Nephron progenitor cell (in vitro differentiated cells): ENCODE measurements at places on chromosomes 12 and 14.

GRCh38 chr12:82448911-82449578, 90.7 kb downstream of the METTL25 start:
- H3K36me3 ChIP-seq, result peaks cover 6% of the 10 kb centered on the region
- H3K4me1 ChIP-seq, result no peaks in the 10 kb centered on the region
- no peaks in the 10 kb centered on the region for H3K27me3 ChIP-seq
- no peak overlapping the region for H3K4me3 ChIP-seq

GRCh38 chr12:87679251-87679650, 349.9 kb downstream of the C12orf50 start:
- H3K4me1 ChIP-seq, result peaks cover 5% of the 10 kb centered on the region
- no peak overlapping the region for H3K27ac ChIP-seq
- no peak for DNase-seq
- H3K36me3 ChIP-seq, result no peaks in the 10 kb centered on the region
- no peak overlapping the region for H3K4me3 ChIP-seq

DNA sequence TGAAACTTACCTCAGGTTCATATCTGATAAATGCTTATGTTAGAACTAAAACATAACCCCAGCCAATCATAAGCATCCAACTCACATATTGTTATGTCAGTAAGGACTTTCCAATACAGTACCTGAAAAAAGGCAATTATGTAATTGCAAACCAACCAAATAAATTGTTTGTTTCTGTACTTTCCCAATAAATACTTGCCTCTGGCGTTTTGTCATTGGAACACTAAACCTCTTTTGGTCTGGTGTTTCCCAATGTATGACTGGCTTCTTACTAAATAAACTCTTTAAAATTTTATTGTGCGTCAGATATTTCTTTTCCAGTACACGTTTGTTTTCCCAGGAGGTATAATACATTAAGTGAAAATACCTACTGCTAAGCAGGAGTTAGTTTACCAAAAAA, 6.7 kb upstream of the PTPRB start:
- no peaks in the 10 kb centered on the region for H3K36me3 ChIP-seq
- no peak for DNase-seq
- H3K27ac ChIP-seq, result no peak overlapping the region
- peaks cover 10% of the 10 kb centered on the region for H3K27me3 ChIP-seq

DNA sequence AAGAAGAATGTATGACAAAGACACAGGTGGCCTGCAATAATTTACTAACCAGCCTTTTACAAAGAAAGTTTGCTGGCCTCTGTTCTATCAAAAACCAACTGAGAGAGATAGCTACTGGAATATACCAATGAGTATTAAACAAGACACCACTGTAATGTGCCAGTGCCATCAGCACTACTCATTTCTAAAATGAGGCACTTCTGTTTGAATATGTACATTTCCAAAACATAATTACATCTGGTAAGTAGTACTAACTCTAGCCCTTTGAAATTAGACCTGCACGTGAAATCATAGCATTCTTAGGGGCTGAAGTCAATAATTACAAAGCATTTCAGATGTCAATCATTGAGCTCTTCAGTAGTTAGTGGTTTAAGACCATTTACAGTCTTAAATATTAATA, 6.9 kb upstream of the SYCP3 start:
- peaks cover 7% of the 10 kb centered on the region for H3K4me1 ChIP-seq
- H3K4me3 ChIP-seq, result no peak overlapping the region
- no peak for DNase-seq
- H3K27me3 ChIP-seq, result no peaks in the 10 kb centered on the region

GRCh38 chr14:96627386-96627785, 125.2 kb downstream of the PAPOLA start:
- H3K27ac ChIP-seq, result no peak overlapping the region
- no peak for DNase-seq
- peaks cover 26% of the 10 kb centered on the region for H3K4me1 ChIP-seq
- H3K36me3 ChIP-seq, result no peaks in the 10 kb centered on the region

- H3K4me3 ChIP-seq, result no peak overlapping the region
- no peak overlapping the region for H3K27ac ChIP-seq
- peaks cover 15% of the 10 kb centered on the region for H3K36me3 ChIP-seq
- peaks cover 13% of the 10 kb centered on the region for H3K27me3 ChIP-seq
These were observed 92.2 kb downstream of the PIWIL1 start for GRCh38 chr12:130429656-130430505.

DNA sequence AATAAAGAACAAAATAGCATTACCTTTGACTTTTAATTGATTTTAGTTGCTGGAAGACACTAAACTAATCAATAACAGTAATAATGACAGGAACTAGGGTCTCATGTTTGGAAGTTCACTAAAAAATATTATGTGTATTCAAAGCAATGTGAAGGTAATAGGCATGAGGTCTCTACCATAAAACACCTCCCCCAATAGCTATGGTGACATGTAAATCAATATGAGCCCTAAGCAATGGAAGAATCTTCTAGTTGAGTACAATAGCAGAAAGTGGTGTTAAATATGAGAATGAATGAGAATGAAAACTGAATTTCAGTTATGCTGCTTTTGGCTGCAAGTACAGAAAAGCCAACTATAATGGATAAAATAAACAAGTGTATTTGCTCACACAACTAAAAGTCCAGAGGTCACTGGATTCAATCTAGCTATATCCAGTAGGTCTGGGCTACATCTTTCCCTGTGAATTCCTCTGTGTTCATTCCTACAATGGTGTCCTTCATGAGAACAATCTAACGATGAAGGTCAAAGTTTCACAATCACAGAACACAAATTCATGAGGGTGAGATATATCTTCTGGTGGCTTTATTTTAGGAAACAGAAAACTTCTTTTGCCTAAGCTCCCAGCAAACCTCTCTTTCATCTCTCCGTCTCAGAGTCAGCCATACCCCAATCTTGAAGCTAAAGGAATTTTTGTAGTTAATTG, 728.0 kb downstream of the FSCB start:
- no peak overlapping the region for H3K4me3 ChIP-seq
- no peaks in the 10 kb centered on the region for H3K4me1 ChIP-seq

- DNase-seq, result no peak
- H3K27ac ChIP-seq, result no peak overlapping the region
These were observed 85.5 kb downstream of the STON2 start for GRCh38 chr14:81314443-81315175.

- no peaks in the 10 kb centered on the region for H3K36me3 ChIP-seq
- no peaks in the 10 kb centered on the region for H3K4me1 ChIP-seq
- H3K4me3 ChIP-seq, result no peak overlapping the region
- H3K27ac ChIP-seq, result no peak overlapping the region
- peaks cover 3% of the 10 kb centered on the region for H3K27me3 ChIP-seq
These were observed 5.9 kb downstream of the GPR84 start for GRCh38 chr12:54358191-54358944.

- H3K27ac ChIP-seq, result no peak overlapping the region
- H3K4me3 ChIP-seq, result no peak overlapping the region
- DNase-seq, result no peak
These were observed 1140.5 kb downstream of the GALC start for GRCh38 chr14:86852530-86852929.

- H3K4me3 ChIP-seq, result no peak overlapping the region
- H3K36me3 ChIP-seq, result no peaks in the 10 kb centered on the region
- no peak for DNase-seq
- no peak overlapping the region for H3K27ac ChIP-seq
- no peaks in the 10 kb centered on the region for H3K27me3 ChIP-seq
These were observed 50.8 kb downstream of the RPS6KA5 start for GRCh38 chr14:91009501-91010152.

DNA sequence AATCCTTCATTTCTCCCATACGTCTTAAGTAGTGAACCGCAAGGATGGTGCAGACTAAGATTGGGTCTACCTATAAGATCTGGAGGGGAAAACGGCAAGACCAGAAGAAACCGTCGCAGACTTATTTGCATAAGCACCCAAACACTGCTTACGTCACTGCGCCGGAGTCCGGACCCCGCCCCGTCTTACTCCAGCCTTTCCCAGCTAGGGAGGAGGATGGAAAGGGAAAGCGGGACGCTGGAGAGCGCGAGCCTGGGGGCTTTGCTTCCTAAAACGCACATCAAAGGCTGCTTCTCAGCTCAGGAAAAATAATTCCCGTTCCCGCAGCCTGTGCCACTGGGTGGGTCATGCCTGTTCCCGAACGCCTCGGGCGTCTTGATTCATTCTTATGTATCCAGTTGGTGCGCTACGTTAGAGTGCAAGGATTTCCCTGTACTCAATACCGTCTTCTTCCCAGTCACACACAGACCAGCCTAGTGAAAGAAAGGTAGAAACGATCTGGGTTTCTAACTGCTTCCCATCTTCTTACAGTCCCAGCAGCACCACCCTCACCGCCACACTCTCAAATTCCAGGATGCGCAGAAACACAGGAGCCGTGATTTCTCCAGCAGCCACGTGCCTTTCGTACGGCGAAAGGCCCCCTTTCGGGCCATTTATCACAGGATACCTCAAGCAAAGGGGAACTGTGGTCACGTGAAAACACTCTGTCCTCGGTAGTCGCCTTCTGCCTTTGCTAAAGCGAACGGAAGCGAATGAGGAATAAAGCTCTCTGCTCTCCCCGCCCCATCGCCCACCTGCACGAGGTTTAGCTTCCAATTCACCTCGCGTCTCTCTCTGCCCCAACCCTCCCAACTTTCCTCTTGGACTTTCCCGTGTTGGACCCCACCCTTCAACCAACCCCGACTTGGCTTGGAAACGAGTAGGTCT, 1.1 kb downstream of the SLC6A15 start:
- H3K27ac ChIP-seq, result no peak overlapping the region
- H3K36me3 ChIP-seq, result no peaks in the 10 kb centered on the region
- DNase-seq, result peak; percentile 84
- H3K4me3 ChIP-seq, result peak overlapping the region; percentile 87
- H3K27me3 ChIP-seq, result peaks cover 52% of the 10 kb centered on the region
- H3K4me1 ChIP-seq, result peaks cover 17% of the 10 kb centered on the region

DNA sequence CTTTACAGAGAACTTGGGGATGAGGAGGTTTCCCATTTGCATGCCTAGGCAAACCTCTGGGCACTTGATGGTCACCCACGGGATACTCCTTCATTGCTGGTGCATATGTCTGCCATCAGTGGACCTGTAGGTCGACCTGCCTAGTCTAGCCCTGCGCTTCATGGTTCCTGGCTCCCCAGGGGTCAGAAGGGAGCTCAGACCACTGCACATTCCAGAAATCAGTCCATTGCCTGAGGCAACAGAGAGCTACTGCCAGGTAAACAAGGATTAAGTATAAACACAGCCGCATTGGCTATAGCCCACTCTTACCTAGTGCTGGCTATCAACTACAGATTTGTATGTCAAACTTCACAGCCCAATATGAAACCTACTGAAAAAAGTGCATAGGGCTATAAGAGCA, 476.4 kb downstream of the SOX5 start:
- no peaks in the 10 kb centered on the region for H3K27me3 ChIP-seq
- H3K36me3 ChIP-seq, result no peaks in the 10 kb centered on the region
- no peaks in the 10 kb centered on the region for H3K4me1 ChIP-seq
- no peak for DNase-seq

GRCh38 chr14:35304812-35305462, 12.8 kb downstream of the PSMA6 start:
- no peak for DNase-seq
- no peak overlapping the region for H3K27ac ChIP-seq
- H3K4me3 ChIP-seq, result no peak overlapping the region
- H3K36me3 ChIP-seq, result peaks cover 51% of the 10 kb centered on the region
- H3K4me1 ChIP-seq, result no peaks in the 10 kb centered on the region
- peaks cover 3% of the 10 kb centered on the region for H3K27me3 ChIP-seq
